ENCODE measurements at places on chromosomes 5 and 9.

DNA sequence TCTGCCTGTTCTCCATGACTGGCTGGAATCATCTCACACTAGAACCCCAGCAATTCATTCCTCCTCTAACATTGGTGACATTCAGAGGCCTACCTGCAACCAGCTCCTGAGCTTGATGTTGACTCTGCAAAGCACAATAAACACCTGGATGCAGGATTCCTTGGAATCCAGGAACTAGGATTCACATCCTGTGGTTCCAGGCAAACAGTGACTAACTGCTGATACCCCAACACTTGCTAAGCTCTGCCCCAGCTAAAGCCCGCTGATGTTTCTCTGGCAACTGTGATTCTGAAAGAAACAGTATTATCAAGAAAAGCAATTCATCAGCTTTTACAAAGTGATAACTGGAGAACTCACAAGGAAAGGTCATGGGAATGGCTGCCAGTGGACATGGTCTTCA lies 29.2 kb downstream of the SUSD1 start:
- no peak for DNase-seq

DNA sequence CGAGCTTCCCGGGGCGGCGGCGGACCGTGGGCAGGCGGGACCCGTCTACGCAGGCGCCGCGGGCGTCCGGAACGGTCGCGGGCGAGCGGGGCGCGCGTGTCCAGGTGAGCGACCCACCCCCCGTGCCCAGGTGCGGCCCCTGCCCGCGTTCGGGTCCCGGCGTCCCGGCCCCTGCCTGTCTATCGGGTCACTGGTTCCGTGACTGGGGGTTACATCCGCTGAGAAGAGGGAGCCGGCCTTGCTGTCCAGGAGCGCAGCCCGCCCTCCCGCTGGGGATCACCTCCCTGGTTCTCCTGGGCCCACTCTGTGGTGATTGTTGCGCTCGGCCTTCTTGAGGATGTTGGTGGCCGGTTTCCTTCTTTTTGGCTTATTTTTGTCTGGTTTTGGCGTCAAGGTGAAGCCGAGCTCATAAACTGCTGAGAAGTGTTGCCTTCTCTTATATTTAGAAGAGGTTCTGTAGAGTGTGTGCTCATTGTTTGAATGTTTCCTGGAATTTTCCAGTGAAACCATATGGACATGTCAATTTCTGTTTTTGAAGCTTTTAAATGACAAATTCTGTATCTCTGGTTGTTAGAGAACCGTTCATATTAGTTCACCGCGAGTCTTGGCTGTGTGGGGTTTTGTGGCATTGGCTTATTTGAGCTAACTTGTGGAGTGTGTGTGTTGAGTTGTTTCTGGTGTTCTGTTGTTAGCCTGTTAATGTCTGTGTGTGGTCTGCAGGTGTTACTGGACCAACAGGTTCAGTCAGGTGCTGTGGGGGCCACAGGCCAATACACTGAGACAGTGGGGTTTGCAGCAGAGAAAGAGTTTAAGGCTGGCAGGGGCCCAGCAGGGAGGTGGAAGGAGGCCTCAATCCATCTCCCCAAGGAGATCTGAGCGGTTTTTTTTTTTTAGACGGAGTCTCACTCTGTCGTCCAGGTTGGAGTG lies 621 bp downstream of the CEP72 start:
- DNase-seq, result peak; percentile 12

GRCh38 chr9:88775559-88775958 lies 215.7 kb upstream of the S1PR3 start:
- DNase-seq, result no peak

- no peak for DNase-seq
These were observed 66.0 kb downstream of the TBCA start for GRCh38 chr5:77709993-77710685.

GRCh38 chr5:127912411-127912810 lies 171.2 kb upstream of the SLC12A2 start:
- DNase-seq, result no peak

GRCh38 chr9:110136802-110137201 lies 71.2 kb downstream of the C9orf152 start:
- DNase-seq, result no peak

DNA sequence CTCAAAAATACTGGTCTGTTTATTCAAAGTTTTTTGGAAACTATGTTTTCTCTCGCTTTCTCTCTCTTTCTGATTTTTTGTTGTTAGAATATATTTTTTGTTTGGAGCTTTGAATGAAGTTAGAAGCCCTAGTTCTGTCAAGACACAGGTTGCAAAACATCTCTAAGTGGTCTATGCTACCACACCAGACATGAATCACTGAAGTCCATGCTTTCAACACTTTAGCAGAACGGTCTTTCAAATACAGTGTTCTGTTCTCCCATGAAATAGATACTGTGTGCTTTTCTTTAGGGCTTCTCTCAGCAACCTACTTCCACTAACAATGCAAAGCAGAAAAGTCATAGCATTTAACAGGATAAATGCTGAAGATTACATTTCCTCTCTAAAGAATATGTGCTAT lies 392.5 kb downstream of the TMEM167A start:
- DNase-seq, result no peak

- DNase-seq, result peak; percentile 29
These were observed 12.0 kb upstream of the C9 start for GRCh38 chr5:39376293-39376714.

- DNase-seq, result peak; percentile 35
These were observed 122.8 kb downstream of the ENC1 start for GRCh38 chr5:74517700-74518099.

DNA sequence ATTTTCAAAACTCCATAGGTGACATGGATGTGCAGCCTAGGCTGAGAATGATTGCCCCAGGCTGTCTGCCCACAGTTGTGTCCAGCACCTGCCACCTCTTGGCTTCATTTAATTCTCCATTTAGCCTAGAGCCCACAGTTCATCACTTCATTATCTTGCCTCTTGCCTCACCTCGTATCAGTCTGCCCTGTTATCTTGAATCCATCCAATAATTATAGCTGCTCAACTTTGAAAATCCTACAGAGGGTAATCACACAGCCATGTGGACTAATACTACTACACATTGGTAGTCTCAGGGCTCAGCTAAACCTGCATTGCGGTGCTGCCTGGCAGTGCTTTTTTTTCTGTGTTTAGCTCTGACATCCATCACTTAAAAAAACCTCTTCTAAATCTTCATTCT lies 7.4 kb downstream of the UGCG start:
- no peak for DNase-seq

DNA sequence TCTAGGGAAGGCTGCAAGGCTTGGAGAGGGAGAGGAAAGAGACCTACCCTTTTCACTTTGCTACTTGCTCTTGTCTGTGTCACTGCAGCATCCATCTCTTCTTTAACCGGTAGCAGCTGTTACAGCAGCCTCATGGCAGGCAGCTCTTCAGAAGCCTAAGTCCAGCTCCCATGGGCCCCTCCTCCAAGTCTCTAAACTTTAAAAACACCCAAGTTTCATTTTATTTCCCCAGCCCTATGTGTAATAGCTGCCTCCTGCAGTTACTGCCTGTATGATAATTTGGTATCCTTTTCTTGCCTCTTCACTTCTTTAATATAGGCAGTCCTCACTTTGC lies 313.1 kb upstream of the PIK3R1 start:
- no peak for DNase-seq

GRCh38 chr5:66281294-66281693 lies 137.2 kb downstream of the SREK1 start:
- DNase-seq, result no peak

GRCh38 chr5:19179571-19179970 lies 808.4 kb downstream of the CDH18 start:
- no peak for DNase-seq

DNA sequence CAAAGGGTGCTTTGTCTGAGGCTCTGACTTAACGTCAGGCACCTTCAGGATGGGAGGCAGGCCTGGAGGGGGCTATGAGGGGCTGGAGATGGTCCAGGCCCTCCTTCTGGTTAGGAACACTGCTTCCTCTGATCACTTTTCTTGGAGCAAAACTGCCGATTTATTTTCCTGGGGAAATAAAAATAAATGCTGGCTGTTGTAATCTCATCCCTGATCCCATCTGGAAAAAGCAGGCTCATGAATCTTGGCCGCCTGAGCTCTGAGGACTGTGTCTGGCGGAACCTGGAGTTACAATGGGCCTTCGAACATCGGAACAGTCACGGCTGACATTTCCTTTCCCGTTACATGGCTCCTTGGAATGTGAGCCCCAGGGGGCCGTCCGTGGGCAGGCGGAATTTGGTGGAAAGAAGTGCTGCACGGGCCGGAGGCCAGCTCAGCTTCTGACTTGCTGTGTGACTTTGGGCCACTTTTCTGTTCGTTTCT lies 157.8 kb downstream of the RGS3 start:
- peak; percentile 76 for DNase-seq

GRCh38 chr9:123460091-123460490 lies 104.1 kb downstream of the CRB2 start:
- DNase-seq, result no peak

DNA sequence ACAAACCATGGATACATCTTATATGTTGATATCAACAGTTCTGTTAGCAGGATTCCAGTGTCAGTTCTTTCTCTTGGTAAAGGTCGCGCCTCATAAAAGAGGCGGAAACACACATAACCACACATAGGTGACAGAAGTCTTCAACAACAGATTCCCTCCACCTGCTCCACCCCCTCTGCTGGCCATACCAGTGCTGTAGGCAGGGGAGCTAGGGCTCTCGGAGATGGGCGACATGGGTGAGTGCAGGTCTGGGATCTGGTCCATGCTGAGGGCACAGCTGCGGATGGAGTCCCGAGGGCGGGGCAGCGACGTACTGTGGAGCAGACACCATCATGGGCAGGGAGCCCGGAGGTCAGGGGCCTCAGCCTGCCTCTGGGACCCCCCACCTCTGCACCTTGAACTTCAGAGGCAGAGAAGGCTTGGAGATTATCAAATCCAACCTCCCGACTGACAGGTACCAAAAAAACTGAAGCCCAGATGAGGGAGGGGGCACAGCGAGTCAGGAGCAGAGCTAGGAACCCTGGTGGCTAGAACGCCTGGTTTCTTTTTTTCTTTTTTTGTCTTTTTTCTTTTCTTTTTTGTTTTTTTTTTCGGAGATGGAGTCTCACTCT lies 12.0 kb upstream of the TOR2A start:
- DNase-seq, result no peak

GRCh38 chr5:134552301-134552700 lies 26.8 kb downstream of the JADE2 start:
- peak; percentile 84 for DNase-seq

- no peak for DNase-seq
These were observed 3.4 kb downstream of the IL33 start for GRCh38 chr9:6219040-6219439.

DNA sequence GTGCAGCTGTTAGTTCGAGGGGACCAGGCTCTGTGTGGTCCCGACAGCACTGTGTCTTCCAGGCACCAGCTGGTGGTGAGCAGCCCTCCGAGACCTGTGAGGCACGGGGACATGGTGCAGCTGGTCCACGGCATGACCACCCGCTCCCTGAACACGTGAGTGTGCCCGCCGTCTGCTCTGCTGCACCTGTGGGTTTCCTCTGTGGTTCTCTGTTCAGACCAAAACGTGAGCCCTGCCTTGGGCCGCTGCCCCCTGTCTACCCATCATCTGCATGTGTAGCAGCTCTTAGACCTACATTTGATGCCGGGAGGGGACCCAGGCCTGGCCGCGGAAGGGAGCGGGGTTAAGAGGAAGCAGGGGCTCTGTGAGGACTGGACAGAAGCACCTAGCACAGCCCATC lies 10.5 kb downstream of the POMT1 start:
- DNase-seq, result no peak

DNA sequence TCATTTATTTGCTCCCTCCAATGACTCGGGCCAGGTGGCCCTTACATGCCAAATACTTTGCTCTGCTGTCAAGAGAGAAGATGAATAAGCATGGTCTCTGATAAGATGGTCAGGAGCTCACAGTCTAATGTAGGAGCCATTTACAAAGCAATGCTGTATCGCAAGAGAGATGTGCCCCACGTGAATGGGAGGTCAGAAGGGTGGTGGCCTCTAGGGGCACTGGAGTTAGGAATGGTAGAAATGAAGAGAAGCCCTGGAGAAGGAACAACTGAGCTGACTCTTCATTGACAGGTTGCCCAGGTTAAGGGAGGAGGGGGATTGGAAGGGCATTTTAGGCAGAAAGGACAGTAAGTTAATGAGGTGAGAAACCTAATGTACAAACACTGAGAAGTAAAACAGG lies 286.5 kb downstream of the KCTD16 start:
- no peak for DNase-seq

GRCh38 chr5:116032991-116033390 lies 719 bp downstream of the ARL14EPL start:
- DNase-seq, result no peak

- DNase-seq, result no peak
These were observed 374.3 kb downstream of the CCDC171 start for GRCh38 chr9:15927161-15927560.

GRCh38 chr9:22308177-22308576 lies 138.4 kb upstream of the DMRTA1 start:
- no peak for DNase-seq

GRCh38 chr9:91500509-91501014 lies 76.9 kb upstream of the NFIL3 start:
- no peak for DNase-seq

- DNase-seq, result no peak
These were observed 225.8 kb upstream of the DAPK1 start for GRCh38 chr9:87271696-87272477.

- no peak for DNase-seq
These were observed 21.7 kb downstream of the HBEGF start for GRCh38 chr5:140324617-140325241.

GRCh38 chr9:109422641-109423040 lies 75.5 kb downstream of the PTPN3 start:
- no peak for DNase-seq

GRCh38 chr5:133292300-133292699 lies 240.5 kb downstream of the HSPA4 start:
- DNase-seq, result no peak

- no peak for DNase-seq
These were observed 465.2 kb upstream of the RGMB start for GRCh38 chr5:98308231-98308630.

GRCh38 chr5:60387051-60387440 lies 312.9 kb downstream of the DEPDC1B start:
- DNase-seq, result no peak

DNA sequence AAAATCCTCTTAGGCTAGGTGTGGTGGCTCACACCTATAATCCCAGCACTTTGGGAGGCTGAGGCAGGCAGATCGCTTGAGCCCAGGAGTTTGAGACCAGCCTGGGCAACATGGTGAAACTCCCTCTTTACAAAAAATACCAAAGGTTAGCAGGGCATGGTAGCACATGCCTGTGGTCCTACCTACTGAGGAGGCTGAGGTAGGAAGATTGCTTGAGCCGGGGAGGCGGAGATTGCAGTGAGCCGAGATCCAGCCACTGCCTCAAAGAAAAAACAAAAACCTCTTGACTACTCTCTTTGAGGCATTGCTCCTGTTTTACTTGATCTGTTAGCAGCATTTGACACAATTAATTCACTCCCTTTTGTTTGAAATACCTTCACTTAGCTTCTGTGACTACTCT lies 20.7 kb downstream of the KIF2A start:
- no peak for DNase-seq

GRCh38 chr9:90775657-90776056 lies 26.0 kb upstream of the SYK start:
- no peak for DNase-seq
